NCI-H524 treated with DMSO at 0.1 percent for 48 hours (cell line): ENCODE measurements at places on chromosomes 5 and 9.
A peak's percentile ranks its signal among the peaks of the same experiment; 100 is the strongest.

- DNase-seq: no peak
These were observed 28.4 kb upstream of the LTC4S start for GRCh38 chr5:179765400-179765799.

GRCh38 chr5:130251931-130252330, 347.7 kb downstream of the CHSY3 start:
- DNase-seq: no peak

DNA sequence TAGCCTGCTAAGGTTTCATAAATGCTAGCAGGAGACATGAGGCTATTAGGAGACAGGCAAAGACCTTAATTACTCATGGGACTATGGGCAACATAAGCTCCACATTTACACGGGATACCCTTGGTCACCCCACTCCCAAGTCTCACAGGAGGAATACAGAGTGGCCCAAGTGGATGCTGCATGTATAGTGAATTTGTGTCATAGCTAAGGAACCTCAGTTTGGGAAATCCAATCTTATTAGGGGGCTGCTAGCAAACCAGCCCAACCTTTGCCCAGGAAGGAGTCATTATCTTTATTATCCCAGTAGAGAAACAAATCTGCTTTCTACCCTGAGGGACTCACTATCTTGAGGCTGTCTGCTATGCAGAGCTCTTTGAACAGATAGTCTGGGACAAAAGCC, 405.9 kb downstream of the KIAA0825 start:
- DNase-seq: no peak

DNA sequence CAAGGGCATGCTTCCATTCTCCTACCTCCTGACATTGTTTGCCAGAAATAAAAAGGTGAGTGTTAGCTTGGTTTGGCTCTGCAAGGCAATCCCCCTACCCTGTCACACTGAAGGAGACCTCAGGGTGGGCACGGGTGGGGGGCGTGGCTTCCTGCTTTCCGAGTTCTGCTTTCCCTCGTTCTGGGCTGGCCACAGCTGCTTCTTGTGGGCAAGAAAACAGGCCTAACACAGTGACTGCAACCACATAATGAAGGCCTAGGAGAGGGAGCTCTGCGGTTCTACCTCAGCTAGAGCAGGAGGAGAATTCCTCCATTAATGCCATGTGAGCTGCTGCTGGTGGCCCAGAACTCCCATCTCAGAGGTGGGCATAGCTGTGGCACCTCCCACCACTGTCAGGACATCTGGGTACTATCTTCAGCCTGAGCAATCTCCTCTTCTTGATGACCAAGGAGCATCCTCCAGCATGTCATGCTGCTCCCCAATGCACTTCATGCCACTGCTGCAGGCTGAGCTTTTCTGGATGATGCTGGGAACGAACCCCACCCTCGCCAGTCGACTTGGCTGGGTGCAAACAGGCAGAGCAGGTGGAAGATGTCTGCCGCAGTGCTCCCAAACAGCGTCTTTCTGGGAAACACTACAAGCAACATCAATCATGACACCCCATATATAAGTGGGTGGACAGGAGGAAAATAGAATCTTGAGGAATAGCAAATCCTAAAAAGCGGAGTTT, 139.5 kb upstream of the RAPGEF1 start:
- DNase-seq: no peak

DNA sequence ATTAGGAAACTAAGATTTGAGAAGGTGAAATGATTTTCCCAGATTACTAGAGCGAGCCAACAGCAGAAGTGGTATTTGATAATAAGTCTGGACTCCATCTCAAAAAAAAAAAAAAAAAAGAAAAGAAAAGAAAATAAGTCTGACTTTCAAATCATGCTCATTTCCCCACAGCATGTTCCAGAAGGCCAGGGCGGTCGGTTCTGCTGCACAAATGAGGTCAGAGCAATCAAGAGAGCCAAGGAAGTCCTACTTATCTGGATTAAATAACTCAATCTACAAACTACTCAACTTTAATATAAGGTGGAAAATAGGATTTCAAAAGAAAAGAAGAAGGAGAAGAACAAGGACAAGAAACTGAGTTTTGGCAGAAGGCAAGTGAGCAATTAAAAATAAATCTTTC, 130.4 kb upstream of the RASA1 start:
- DNase-seq: no peak

GRCh38 chr9:18837402-18837801, 195.6 kb downstream of the SAXO1 start:
- peak; percentile 10 for DNase-seq

DNA sequence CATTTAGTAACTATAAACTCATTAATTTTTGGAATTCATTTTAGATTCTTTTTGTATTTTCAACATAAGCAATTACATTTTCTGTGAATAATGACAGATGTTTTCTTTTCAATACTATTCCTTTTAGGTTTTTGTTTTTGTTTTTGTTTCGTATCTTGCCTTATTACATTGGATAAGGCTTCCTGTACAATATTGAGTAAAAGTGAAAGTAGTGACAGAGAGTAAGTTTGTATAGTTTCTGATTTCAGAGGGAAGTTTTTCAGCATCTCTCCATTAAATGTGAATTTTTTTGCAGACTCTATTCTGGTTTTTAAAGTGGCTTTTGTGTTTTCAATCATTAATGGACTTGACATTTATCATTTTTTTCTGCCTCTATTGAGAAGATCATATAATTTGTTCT, 12.8 kb upstream of the CAMK4 start:
- DNase-seq: no peak

DNA sequence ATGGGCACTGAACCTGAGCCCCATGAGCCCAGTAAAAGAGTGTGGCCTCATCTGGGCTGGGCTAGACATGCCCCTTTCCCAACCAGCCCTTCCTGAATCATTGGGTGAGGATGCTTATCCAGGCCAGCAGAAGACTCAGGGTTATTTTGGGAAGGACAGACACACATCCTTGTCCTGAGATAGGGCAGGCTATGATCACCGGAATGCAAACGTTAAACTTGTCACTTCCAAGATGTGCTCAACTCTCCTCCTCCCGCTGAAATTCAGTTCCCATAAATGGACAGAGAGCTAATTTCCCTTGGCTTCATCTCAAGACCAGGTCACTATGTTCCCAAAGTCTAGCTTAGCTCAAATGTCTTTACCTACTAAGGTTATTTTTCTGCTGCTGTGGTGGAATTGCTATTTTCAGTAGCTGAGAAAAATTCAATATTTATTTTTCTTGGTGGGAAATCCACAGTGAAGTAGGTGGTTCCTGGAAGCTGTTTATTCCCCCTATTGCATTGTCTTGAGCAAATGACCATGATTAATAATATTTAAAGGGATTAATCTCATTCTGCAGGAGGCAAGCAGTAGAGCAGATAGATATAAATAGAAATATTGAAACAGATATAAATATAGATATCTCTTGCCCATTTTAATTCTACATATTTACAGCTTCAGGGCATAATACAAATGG, 70.0 kb downstream of the NXNL2 start:
- no peak for DNase-seq

GRCh38 chr5:90575712-90576111, 17.1 kb downstream of the ADGRV1 start:
- DNase-seq: no peak

- DNase-seq: no peak
These were observed 3.0 kb upstream of the ITGA1 start for GRCh38 chr5:52784737-52785136.

DNA sequence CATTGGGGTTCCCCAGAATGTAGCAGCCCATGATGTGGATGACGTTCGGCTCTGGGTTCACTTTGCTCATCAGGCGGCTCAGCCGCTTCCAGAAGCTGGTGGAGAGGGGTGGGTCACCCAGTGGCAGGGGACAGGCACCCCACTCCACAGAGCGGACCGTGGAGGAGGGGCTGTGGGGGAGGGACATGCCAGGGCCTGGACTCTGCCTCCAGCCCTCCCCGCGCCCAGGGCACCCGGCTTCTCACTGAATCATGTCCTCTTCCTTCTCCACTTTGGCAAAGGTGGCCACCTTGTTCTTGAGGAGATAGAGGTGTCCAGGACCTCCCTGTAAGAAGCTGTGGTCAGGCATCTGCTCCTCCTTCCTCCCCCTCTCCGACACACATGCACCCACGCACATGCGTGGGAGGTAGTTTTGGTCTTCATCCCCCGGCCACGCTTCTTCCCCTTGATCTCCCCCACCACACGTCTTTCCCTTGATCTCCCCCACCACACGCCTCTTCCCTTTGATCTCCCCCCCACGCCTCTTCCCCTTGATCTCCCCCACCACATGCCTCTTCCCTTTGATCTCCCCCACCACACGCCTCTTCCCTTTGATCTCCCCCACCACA, 8.9 kb upstream of the ENTPD8 start:
- no peak for DNase-seq

- DNase-seq: no peak
These were observed 732 bp downstream of the MARCHF11 start for GRCh38 chr5:16178745-16179372.
